ENCODE measurements at places on chromosomes 3 and 15.

GRCh38 chr3:136546720-136547119 is 205.5 kb downstream of the STAG1 start:
- H3K27ac ChIP-seq = no peak overlapping the region
- no peaks in the 10 kb centered on the region for H3K27me3 ChIP-seq
- H3K36me3 ChIP-seq = peaks cover 19% of the 10 kb centered on the region
- no peak for DNase-seq
- peaks cover 8% of the 10 kb centered on the region for H3K4me1 ChIP-seq

GRCh38 chr15:81151389-81151788 is 17.3 kb downstream of the CFAP161 start:
- H3K36me3 ChIP-seq = no peaks in the 10 kb centered on the region
- peaks cover 5% of the 10 kb centered on the region for H3K27me3 ChIP-seq
- no peaks in the 10 kb centered on the region for H3K4me1 ChIP-seq
- H3K4me3 ChIP-seq = no peak overlapping the region
- no peak for DNase-seq

DNA sequence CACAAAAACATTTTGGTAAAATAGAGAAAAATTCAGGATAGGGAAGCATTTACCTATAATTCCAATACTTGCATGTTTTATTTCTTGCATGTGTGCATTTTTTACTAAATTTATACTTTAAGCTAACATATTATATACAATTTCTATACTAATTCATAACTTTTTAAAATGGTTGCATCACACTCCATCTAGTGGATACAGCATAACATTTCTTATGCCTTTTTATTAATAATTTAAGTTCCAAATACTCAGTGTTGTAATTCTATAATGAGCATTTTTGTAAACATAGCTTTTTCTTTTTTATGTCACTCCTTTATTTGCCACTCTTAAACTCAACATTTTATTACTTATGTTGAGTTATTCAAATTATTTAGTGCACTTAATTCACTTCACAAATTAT is 477.7 kb downstream of the ZBBX start:
- no peak overlapping the region for H3K4me3 ChIP-seq
- DNase-seq = no peak
- H3K36me3 ChIP-seq = no peaks in the 10 kb centered on the region
- H3K27me3 ChIP-seq = no peaks in the 10 kb centered on the region
- H3K4me1 ChIP-seq = no peaks in the 10 kb centered on the region

DNA sequence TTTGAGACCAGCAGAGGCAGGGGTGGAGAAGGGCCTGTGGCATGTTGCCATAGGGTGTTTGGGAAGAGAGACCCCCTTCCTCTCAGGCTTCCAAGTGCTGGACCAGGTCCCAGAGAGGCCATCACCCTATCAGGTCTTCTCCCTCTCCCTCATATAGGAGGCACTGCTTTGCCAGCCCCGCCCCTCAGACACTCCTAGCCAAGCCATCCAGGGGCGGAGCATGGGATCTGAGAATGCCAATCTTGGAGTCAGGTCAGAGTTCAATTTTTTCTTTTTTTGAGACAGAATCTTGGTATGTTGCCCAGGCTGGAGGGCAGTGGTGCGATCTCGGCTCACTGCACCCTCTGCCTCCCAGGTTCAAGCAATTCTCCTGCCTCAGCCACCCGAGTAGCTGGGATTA is 32.7 kb downstream of the CRABP1 start:
- H3K36me3 ChIP-seq = no peaks in the 10 kb centered on the region
- no peak for DNase-seq
- H3K27me3 ChIP-seq = peaks cover 6% of the 10 kb centered on the region
- H3K4me3 ChIP-seq = no peak overlapping the region
- H3K4me1 ChIP-seq = peaks cover 5% of the 10 kb centered on the region

DNA sequence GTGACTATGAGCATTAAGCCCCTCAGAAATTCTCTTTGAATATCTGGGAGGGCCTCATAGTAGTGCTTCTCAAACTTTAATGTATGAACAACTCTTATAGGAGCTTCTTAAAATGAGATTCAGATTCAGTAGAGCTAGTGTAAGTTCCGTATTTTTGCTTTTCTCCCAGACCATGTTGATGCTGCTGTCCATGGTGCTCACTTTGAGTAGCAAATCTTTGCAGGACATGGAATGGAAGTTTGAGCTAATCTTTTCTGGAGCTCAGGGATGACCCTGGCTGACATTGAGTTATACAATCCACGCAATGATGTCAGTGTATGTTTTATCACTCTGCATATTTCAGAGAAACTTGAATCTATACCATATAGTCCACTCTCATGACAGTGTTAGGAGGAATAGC is 134.2 kb downstream of the OTOL1 start:
- no peak for DNase-seq
- no peaks in the 10 kb centered on the region for H3K27me3 ChIP-seq
- H3K36me3 ChIP-seq = no peaks in the 10 kb centered on the region
- no peak overlapping the region for H3K4me3 ChIP-seq

DNA sequence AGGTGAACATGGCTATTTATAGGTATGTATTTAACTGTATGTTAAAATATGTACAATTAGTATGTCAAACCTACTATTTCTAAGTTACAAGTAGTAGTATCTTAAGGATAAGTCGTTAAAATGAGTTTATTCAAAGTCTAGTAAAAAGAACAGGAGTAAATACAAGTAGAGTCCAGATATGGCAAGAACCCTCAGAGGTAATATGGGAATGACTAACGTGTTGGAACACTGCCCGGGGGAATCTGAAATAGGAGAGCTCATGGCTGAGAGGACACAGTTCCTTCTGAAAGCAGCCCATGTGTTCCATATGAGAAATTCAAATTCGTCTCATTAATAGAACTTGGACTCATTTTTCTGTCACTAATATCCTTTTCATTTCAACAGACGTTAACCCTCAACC is 158.8 kb downstream of the CLSTN2 start:
- H3K27ac ChIP-seq = no peak overlapping the region
- no peaks in the 10 kb centered on the region for H3K36me3 ChIP-seq
- H3K4me1 ChIP-seq = no peaks in the 10 kb centered on the region
- no peak overlapping the region for H3K4me3 ChIP-seq
- no peak for DNase-seq
- no peaks in the 10 kb centered on the region for H3K27me3 ChIP-seq

GRCh38 chr3:24363242-24363641 is 131.4 kb downstream of the THRB start:
- no peaks in the 10 kb centered on the region for H3K27me3 ChIP-seq
- no peak for DNase-seq
- no peaks in the 10 kb centered on the region for H3K4me1 ChIP-seq
- H3K27ac ChIP-seq = no peak overlapping the region

- H3K4me3 ChIP-seq = no peak overlapping the region
- H3K27me3 ChIP-seq = no peaks in the 10 kb centered on the region
- no peaks in the 10 kb centered on the region for H3K4me1 ChIP-seq
- no peak for DNase-seq
- H3K27ac ChIP-seq = no peak overlapping the region
- H3K36me3 ChIP-seq = no peaks in the 10 kb centered on the region
These were observed 84.9 kb downstream of the EPHB1 start for GRCh38 chr3:134879990-134880389.

DNA sequence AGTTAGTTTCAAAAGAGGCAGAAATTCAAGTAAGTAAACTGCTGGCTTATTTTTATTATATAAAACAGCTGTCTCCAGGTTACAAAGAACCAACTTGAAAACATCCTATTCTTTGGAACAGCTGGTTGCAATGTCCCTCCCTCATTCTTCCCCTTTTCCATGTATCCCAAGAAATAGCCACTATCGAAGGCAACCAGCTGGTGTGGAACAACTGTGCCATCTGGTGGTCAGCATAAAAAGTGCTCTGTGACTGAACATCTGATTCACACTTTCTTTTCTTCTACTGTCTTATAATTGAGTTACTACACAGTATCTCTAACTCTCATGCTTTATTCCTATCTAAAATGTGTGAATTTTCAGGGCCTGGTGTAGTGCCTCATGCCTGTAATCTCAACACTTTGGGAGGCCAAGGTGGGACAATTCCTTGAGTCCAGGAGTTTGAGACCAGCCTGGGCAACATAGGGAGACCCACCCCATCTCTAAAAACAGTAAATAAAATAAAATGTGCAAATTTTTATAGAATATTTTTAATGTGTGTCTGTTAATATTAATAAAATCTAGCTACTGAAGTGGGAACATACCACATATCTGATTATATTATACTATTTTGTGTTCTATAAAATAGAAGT is 9.6 kb downstream of the OSBPL11 start:
- no peak overlapping the region for H3K4me3 ChIP-seq
- H3K27me3 ChIP-seq = no peaks in the 10 kb centered on the region
- H3K36me3 ChIP-seq = no peaks in the 10 kb centered on the region
- peak; percentile 22 for DNase-seq
- no peak overlapping the region for H3K27ac ChIP-seq
- peaks cover 10% of the 10 kb centered on the region for H3K4me1 ChIP-seq

- no peak for DNase-seq
- peaks cover 40% of the 10 kb centered on the region for H3K27me3 ChIP-seq
- H3K4me1 ChIP-seq = peaks cover 10% of the 10 kb centered on the region
- no peak overlapping the region for H3K27ac ChIP-seq
- H3K4me3 ChIP-seq = no peak overlapping the region
These were observed 4.2 kb upstream of the PLOD2 start for GRCh38 chr3:146164971-146165769.

- peaks cover 12% of the 10 kb centered on the region for H3K27me3 ChIP-seq
- peaks cover 17% of the 10 kb centered on the region for H3K4me1 ChIP-seq
- DNase-seq = no peak
- peak overlapping the region; percentile 33 for H3K27ac ChIP-seq
- H3K4me3 ChIP-seq = peak overlapping the region; percentile 81
- H3K36me3 ChIP-seq = peaks cover 3% of the 10 kb centered on the region
These were observed 747 bp downstream of the SORD start for GRCh38 chr15:45023659-45024225.

- no peaks in the 10 kb centered on the region for H3K4me1 ChIP-seq
- DNase-seq = no peak
- H3K36me3 ChIP-seq = peaks cover 45% of the 10 kb centered on the region
- H3K27me3 ChIP-seq = no peaks in the 10 kb centered on the region
These were observed 19.9 kb upstream of the ALPK3 start for GRCh38 chr15:84797212-84797611.

DNA sequence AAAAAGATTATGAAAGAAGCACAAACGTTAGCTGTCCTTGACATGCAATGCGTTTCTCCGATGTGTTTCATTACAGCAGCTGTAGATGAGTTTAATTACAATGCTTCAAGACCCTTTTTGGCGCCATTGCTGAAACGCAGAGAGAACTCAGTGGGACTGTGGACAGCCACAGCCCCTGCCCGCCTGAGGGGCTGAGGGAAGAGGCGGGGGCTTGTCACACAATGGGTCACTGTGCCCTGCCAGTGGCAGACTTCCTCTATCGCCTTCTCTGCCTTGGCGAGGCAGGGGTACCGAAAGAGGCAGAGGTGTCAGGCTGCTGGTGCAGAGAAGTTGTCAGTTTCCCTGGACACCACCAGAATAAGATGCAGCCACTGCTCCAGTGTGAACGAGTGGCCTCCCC is 252.0 kb downstream of the NR2F2 start:
- no peaks in the 10 kb centered on the region for H3K4me1 ChIP-seq
- H3K36me3 ChIP-seq = no peaks in the 10 kb centered on the region
- H3K27me3 ChIP-seq = no peaks in the 10 kb centered on the region
- H3K4me3 ChIP-seq = no peak overlapping the region
- DNase-seq = no peak

GRCh38 chr15:97866959-97867358 is 93.5 kb upstream of the ARRDC4 start:
- no peaks in the 10 kb centered on the region for H3K36me3 ChIP-seq
- no peaks in the 10 kb centered on the region for H3K27me3 ChIP-seq
- no peaks in the 10 kb centered on the region for H3K4me1 ChIP-seq
- no peak overlapping the region for H3K4me3 ChIP-seq

- H3K27ac ChIP-seq = no peak overlapping the region
- peaks cover 7% of the 10 kb centered on the region for H3K4me1 ChIP-seq
- H3K36me3 ChIP-seq = no peaks in the 10 kb centered on the region
- no peak for DNase-seq
- H3K27me3 ChIP-seq = no peaks in the 10 kb centered on the region
- H3K4me3 ChIP-seq = no peak overlapping the region
These were observed 36.8 kb upstream of the TIPARP start for GRCh38 chr3:156637480-156638022.

DNA sequence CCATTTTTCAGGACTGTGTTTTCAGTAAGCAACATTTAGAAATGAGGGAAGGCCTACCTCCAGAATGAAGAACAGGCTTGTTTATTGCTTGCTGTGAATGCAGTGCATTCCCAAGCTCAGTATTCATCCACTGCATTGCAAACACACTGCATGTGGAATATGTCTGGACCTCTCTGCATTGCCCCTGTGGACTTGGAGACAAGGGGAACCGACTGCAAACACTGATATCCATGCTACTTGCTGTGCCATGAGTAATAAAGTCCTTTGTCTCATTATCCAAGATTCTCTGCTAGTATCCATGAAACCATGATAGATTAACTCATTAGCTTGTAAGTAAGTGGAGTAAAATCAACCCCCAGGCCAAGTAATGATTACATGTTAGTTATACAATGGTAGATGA is 301.2 kb upstream of the NR2E3 start:
- H3K36me3 ChIP-seq = no peaks in the 10 kb centered on the region
- H3K27ac ChIP-seq = no peak overlapping the region
- H3K4me1 ChIP-seq = no peaks in the 10 kb centered on the region
- no peak overlapping the region for H3K4me3 ChIP-seq
- DNase-seq = no peak
- H3K27me3 ChIP-seq = peaks cover 7% of the 10 kb centered on the region

DNA sequence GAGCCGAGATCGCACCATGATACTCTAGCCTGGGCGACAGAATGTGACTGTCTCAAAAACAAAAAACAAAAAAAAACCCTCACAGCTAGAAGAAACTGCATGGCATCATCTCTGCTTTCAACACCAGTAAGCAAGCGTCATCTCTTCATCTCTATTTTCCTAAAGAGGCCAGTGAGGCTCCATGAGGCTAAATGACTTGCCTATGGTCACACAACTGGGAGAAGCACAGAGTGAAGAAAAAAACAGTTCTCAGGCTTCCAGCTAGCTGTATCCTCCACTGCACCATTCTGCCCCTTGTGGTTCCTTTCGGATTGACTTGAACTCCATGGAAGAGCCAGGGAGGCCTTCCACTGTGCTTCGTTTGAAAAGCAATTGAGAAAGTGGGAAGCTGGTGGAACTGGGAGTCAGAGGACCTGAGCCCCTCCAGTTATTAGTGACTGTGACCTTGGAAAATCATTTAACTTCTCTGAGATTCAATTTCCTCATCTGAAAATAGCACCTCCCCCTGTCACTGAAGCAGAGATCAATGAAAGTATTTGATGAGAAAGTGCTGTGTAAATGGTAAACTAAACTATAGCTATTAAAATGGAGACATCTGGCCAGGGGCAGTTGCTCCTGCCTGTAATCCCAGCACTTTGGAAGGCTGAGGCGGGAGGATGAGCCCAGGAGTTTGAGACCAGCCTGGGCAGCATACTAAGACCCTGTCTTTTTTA is 32.1 kb upstream of the DENND4A start:
- H3K4me1 ChIP-seq = peaks cover 47% of the 10 kb centered on the region
- H3K36me3 ChIP-seq = no peaks in the 10 kb centered on the region
- H3K4me3 ChIP-seq = no peak overlapping the region

- no peak overlapping the region for H3K27ac ChIP-seq
- H3K36me3 ChIP-seq = no peaks in the 10 kb centered on the region
- H3K4me3 ChIP-seq = no peak overlapping the region
These were observed 62.8 kb upstream of the ADCY5 start for GRCh38 chr3:123511726-123512125.

- no peak overlapping the region for H3K4me3 ChIP-seq
- H3K27me3 ChIP-seq = no peaks in the 10 kb centered on the region
- H3K36me3 ChIP-seq = no peaks in the 10 kb centered on the region
- peaks cover 1% of the 10 kb centered on the region for H3K4me1 ChIP-seq
These were observed 19.2 kb downstream of the CAND2 start for GRCh38 chr3:12815719-12816118.

- H3K4me1 ChIP-seq = peaks cover 17% of the 10 kb centered on the region
- H3K36me3 ChIP-seq = peaks cover 43% of the 10 kb centered on the region
- H3K27me3 ChIP-seq = no peaks in the 10 kb centered on the region
- no peak for DNase-seq
- H3K27ac ChIP-seq = peak overlapping the region; percentile 89
- H3K4me3 ChIP-seq = peak overlapping the region; percentile 95
These were observed 1.1 kb downstream of the NCKIPSD start for GRCh38 chr3:48684480-48685143.

All from activated T-helper 2 cell treated with anti-CD3 and anti-CD28 coated beads, Interferon-gamma antibody, Interleukin-2, Interleukin-4, amounts not matched to agents 10 μg/mL and 5 μg/mL and 100 μg/mL, durations not matched to agents 14 hours and 24 hours and 36 hours (primary cell).